ENCODE measurements at places on chromosomes 13 and 19. TPM values are rescaled to one million over a fixed set of nuclear protein-coding genes. Genes with fewer than 3 reads are reported as not detected.

DNA sequence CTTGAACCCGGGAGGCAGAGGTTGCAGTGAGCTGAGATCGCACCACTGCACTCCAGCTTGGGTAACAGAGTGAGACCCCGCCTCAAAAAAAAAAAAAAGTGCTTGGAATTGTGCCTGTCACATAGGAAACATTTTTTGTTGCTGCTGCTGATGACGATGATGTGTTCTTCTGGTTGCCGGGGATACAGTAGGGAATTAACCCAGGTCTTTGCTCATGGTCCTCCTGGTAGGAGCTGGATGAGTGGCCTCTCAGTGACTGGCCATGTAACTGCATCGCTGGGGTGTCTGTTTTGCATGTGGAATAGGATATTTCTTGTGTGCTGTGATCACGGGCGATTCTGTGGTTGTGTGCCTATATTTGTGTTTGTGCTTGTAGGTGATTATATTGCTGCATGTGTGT, 4.7 kb upstream of the CNFN start:
- H3K27ac ChIP-seq, result no peak overlapping the region
- H3K27me3 ChIP-seq, result peaks cover 33% of the 10 kb centered on the region

DNA sequence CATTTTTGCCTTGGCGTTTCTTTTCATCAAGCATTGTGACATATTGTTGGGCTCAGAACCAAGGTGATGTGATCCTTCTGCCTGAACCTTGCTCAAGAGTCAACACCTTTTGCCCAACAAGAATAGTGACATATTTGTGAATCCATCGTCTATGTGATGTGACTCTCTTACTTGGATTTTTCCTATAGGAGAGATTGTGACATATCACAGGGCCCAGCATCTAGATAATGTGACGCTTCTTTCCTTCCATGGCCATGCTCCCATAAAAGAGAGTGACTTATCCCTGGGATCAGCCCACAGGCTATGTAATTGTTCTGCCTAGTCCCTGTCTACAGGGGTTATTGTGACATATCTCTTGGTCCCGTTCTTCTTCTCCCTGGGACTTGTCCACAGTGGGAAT, 8.5 kb upstream of the ZNF429 start:
- peaks cover 34% of the 10 kb centered on the region for H3K36me3 ChIP-seq
- H3K27ac ChIP-seq, result no peak overlapping the region
- no peaks in the 10 kb centered on the region for H3K27me3 ChIP-seq
- H3K4me3 ChIP-seq, result no peak overlapping the region
- peaks cover 7% of the 10 kb centered on the region for H3K4me1 ChIP-seq

- H3K4me3 ChIP-seq, result peak overlapping the region; percentile 71
- H3K36me3 ChIP-seq, result peaks cover 18% of the 10 kb centered on the region
- peak overlapping the region; percentile 84 for H3K27ac ChIP-seq
- peaks cover 7% of the 10 kb centered on the region for H3K4me1 ChIP-seq
- no peak for DNase-seq
- H3K27me3 ChIP-seq, result peaks cover 12% of the 10 kb centered on the region
Measured at GRCh38 chr19:12052091-12052496, 667 bp downstream of the ZNF878 start.

- H3K27me3 ChIP-seq, result no peaks in the 10 kb centered on the region
- no peaks in the 10 kb centered on the region for H3K4me1 ChIP-seq
- H3K4me3 ChIP-seq, result no peak overlapping the region
- no peak for DNase-seq
Measured at GRCh38 chr19:17172624-17173345, 42.4 kb upstream of the USE1 start.

DNA sequence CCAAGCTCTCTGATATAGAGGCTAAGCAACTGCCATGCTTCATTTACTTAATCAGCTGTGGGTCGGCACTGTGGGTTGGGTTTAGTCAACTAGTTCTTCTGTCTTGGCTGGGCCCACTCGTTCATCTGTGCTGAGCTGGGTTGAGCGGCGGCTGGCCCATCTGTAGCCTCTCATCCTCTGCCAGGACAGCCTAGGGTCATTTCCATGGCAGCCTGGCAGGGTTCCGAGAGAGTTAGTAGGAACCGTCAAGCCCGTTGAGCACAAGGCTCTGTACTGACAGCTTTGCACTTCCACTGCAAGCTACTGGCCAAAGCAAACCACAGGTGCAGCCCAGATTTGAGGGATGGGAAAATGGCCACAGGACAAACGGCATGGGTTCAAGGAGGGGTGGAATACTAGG, 6.6 kb upstream of the ZNF835 start:
- H3K36me3 ChIP-seq, result peaks cover 3% of the 10 kb centered on the region
- no peaks in the 10 kb centered on the region for H3K27me3 ChIP-seq
- H3K4me1 ChIP-seq, result no peaks in the 10 kb centered on the region

DNA sequence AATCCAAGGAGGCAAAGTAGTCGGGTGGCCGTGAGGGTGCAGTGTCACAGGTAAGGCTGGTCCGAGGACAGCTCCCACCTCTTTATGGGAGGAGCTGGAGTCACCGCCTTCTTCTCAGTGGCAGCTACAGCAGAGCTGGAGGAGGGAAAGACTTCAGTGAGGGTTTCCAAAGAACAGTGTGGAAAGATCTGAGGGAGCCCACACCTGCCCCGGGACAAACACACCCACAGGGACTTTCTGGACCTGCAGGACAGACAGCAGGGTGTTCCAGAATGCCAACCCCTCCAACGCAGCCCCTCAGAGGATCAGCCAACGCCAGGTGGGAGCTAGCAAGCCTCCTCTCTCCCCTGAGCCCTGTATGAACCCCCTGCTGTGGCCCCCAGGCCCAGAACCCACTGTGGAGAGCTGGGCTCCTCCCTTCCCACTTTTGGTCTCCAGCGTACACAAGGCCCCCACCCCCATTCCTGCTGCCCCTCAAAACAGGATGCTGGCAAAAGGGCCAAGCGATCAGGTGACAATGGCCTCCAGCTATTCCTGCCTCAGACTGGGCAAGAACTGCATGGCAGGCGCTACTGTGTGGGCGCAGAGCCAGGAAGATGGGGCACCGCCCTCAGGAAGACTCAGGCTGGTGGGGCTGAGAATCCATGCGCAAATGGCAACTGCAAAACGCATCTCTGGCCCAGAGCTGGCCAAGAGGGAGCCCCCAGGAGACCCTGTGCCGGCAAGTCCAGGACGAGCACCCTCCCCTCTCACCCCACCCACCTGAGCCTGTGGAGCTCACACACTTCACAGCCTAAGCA, 3.5 kb upstream of the CD320 start:
- peaks cover 15% of the 10 kb centered on the region for H3K4me1 ChIP-seq
- H3K4me3 ChIP-seq, result no peak overlapping the region
- H3K27me3 ChIP-seq, result no peaks in the 10 kb centered on the region

DNA sequence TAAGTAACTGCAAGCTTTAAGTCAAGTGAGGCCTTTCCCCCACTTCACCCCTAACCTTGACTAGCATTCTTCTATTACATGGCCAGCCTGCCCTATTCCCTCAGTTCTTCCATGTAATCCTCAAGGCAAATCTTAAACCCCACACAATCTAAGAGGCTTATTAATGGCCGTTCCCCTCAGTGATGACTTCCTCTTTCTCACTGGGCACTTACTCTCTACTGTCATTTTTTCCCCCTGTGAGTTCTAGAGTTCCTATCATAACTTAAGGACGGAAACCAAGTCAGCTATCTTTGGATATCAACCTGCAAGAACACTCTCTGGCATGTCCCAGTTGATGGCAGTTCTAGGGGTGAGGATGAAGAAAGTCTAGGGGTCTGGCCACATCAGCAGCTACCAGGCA, 131.2 kb downstream of the DCLK1 start:
- H3K36me3 ChIP-seq, result no peaks in the 10 kb centered on the region
- H3K4me3 ChIP-seq, result no peak overlapping the region
- DNase-seq, result no peak
- peaks cover 2% of the 10 kb centered on the region for H3K4me1 ChIP-seq
- H3K27me3 ChIP-seq, result no peaks in the 10 kb centered on the region
- H3K27ac ChIP-seq, result no peak overlapping the region

DNA sequence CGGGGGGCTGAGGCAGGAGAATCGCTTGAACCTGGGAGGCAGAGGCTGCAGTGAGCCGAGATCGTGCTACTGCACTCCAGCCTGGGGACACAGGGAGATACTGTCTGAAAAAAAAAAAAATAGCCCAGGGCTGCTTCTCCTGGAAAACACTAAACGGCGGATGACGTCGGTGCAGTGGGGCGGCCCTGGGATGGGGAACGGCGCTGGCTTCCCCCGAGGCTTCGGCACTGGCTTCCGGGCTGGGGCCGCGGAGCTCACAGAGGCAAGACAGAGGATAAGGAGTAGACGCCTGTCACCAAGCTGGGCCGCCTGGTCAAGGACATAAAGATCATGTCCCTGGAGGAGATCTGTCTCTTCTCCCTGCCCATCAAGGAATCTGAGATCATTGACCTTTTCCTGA, 5.0 kb downstream of the PRSS57 start:
- H3K36me3 ChIP-seq, result no peaks in the 10 kb centered on the region
- DNase-seq, result no peak
- no peaks in the 10 kb centered on the region for H3K4me1 ChIP-seq
- no peak overlapping the region for H3K4me3 ChIP-seq
- H3K27me3 ChIP-seq, result no peaks in the 10 kb centered on the region

- H3K4me3 ChIP-seq, result no peak overlapping the region
- no peaks in the 10 kb centered on the region for H3K4me1 ChIP-seq
- no peak for DNase-seq
- no peaks in the 10 kb centered on the region for H3K27me3 ChIP-seq
- no peak overlapping the region for H3K27ac ChIP-seq
Measured at GRCh38 chr13:29619995-29620394, 24.5 kb upstream of the SLC7A1 start.

GRCh38 chr19:5950741-5951140, 27.2 kb downstream of the RANBP3 start:
- DNase-seq, result no peak
- H3K4me3 ChIP-seq, result no peak overlapping the region
- peak overlapping the region; percentile 73 for H3K27ac ChIP-seq
- peaks cover 7% of the 10 kb centered on the region for H3K36me3 ChIP-seq
- peaks cover 52% of the 10 kb centered on the region for H3K4me1 ChIP-seq

DNA sequence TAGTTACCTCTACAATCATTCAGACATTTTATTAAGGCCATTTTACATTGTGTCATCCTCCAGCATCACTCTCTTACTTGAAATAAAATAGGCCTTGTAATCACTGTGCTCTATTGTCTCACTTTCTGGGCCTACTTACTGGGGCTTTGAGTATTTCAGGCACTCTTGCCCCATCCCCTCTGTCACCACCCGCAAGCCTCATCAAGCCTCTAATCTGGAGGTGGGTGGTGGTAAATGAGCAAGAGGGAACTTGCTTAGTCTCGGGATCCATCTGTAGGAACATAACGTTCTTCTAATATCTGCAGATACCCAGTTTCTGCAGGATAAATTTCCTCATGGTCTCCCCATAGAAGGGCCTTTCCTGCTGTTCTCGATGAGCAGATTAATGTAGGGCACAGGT, 19.4 kb upstream of the GPR18 start:
- no peaks in the 10 kb centered on the region for H3K27me3 ChIP-seq
- DNase-seq, result no peak
- H3K36me3 ChIP-seq, result peaks cover 9% of the 10 kb centered on the region
- peaks cover 6% of the 10 kb centered on the region for H3K4me1 ChIP-seq
- no peak overlapping the region for H3K27ac ChIP-seq

The CLEC4M gene
- 0.36 TPM for total RNA-seq

Measured in progenitor cell of endocrine pancreas (in vitro differentiated cells).